Glutamatergic neuron (in vitro differentiated cells): ENCODE measurements at places on chromosomes 2 and 18. TPM values are rescaled to one million over a fixed set of nuclear protein-coding genes. Genes with fewer than 3 reads are reported as not detected.

DNA sequence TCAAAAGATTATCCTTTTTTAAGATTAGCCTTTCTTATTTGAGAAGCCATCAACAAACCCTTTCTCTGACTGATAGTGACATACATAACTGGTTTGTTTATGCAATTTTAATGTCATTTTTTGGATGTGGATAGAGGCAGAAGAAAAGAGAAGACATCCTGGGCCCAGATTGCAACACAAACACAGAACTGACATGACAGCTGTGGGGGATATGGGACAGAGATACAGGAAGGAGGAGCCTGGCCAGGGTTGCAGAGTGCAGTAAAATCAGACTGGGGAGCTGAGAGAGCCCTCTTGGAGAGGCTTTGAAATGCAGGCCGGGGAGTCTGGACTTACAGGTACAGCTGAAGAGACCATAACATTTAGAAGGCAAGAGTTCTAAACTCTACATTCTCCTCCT lies 65.1 kb downstream of the SIGLEC15 start:
- no peak for DNase-seq
- H3K27me3 ChIP-seq: no peaks in the 10 kb centered on the region
- peaks cover 4% of the 10 kb centered on the region for H3K36me3 ChIP-seq
- H3K27ac ChIP-seq: peak overlapping the region; percentile 22
- peaks cover 3% of the 10 kb centered on the region for H3K4me1 ChIP-seq

- peaks cover 3% of the 10 kb centered on the region for H3K27me3 ChIP-seq
- DNase-seq: peak; percentile 19
- peak overlapping the region; percentile 45 for H3K4me3 ChIP-seq
- H3K4me1 ChIP-seq: peaks cover 19% of the 10 kb centered on the region
These were observed 18.2 kb downstream of the SLC8A1 start for GRCh38 chr2:40433736-40434135.

Gene RGPD3
- total RNA-seq: 0.27 TPM

Gene MFF
- 108 TPM for total RNA-seq

- no peak for DNase-seq
- peaks cover 3% of the 10 kb centered on the region for H3K27me3 ChIP-seq
- no peaks in the 10 kb centered on the region for H3K4me1 ChIP-seq
- H3K4me3 ChIP-seq: no peak overlapping the region
- no peak overlapping the region for H3K27ac ChIP-seq
These were observed 48.0 kb downstream of the LANCL1 start for GRCh38 chr2:210428393-210429179.

Gene ANKRD30BL
- total RNA-seq: 0.29 TPM

GRCh38 chr2:824954-825353 lies 125.7 kb upstream of the SNTG2 start:
- H3K27me3 ChIP-seq: no peaks in the 10 kb centered on the region
- DNase-seq: no peak

- H3K27ac ChIP-seq: peak overlapping the region; percentile 17
- no peaks in the 10 kb centered on the region for H3K27me3 ChIP-seq
- DNase-seq: peak; percentile 78
- H3K36me3 ChIP-seq: no peaks in the 10 kb centered on the region
- no peak overlapping the region for H3K4me3 ChIP-seq
- peaks cover 29% of the 10 kb centered on the region for H3K4me1 ChIP-seq
These were observed 66.9 kb upstream of the SMAD2 start for GRCh38 chr18:47997338-47997780.
